ENCODE measurements at places on chromosomes 3 and 15.

- no peak for DNase-seq
These were observed 133.8 kb downstream of the GMNC start for GRCh38 chr3:190728574-190729246.

- DNase-seq = no peak
These were observed 12.0 kb upstream of the C3orf80 start for GRCh38 chr3:160213191-160213590.

DNA sequence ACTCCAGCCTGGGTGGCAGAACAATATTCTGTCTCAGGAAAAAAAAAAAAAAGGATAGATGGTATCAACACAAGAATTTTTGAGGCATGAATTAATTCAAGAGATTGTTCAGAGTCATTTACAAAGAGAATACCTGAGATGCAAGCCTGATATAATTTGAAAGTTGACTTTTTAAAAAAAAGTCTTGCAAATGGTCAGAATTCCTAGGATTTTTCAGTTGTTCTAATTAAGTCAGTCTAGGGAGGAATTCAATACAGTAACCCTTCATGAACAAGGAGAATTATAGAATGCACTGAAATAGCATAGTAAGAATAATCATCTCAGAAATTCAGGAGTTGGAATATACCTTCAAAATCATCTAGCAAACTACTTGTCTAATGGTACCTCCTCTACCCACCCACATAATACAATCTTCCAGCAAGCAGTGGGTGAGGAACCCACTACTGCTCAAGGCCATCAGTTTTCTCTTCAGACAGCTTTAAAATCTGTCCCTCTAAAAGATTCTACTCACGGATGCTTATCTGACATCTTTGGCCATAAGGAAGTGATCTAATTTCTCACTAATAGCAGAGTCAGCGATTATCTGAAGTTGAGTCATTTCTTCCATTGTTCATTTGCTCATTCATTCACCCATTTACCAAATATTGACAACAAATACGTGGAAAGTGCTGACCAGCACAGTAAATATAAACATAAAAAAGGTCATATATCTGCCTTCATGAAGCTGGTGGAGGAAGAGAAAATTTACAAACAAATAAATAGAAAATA lies 159.6 kb downstream of the GREM1 start:
- DNase-seq = no peak

- DNase-seq = no peak
These were observed 136.1 kb downstream of the APBA2 start for GRCh38 chr15:29021857-29022256.

DNA sequence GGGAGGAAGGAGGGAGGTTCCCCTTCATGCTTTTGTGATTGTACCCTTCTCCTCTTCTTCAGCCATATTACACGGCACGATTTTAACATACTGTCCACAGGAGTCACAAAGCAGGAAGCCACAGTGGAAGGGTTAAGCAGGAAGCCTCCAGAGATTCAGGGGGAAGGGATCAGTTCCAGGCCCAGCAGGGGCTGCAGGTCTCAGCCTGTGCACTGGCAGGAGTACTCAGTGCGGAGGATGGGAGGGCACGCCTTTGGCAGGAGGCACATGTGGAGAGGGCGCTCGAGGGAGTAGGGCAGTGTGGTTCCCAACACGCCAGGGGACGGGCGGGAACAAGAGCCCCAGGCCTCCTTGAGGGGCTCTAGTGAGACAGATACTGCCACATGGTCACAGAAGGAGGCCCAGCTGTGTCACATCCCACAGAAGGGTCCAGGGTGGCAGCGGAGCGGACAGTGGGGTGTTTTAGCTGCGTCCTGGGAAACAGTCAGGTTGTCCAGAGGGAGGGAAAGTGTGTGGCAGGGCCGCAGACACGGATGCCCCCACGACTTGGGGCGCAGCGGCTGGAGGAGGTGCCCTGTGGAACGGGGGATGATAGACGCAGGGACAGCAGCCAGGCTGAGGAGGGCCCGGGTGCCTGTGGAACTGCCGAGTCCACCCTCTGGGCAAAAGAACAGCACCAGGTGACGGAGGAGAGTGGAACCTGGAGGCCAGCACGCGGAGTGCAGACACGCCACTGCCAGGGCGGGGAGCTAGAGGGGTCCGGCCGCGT lies 77.5 kb downstream of the CHSY1 start:
- no peak for DNase-seq

DNA sequence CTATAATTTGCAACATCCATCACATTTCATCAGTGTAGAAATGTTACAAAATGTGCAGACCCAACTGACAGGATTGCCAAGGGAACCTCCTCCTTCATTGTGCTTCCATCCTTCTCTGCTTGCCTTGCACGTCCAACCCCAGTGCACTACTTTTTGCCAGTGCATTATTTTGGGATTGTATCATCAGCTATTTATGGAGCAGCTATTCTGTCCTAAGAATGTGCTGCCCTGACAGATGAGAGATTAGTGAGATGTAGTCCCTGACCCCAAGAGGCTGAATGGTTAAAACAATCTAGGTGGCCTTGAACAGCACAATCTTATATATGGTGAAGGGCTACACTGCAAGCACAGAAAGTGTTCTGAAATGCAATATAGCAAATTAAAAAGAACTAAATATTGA lies 935.8 kb downstream of the IGSF11 start:
- DNase-seq = no peak

GRCh38 chr3:75110741-75111140 lies 496.3 kb upstream of the CNTN3 start:
- DNase-seq = no peak

DNA sequence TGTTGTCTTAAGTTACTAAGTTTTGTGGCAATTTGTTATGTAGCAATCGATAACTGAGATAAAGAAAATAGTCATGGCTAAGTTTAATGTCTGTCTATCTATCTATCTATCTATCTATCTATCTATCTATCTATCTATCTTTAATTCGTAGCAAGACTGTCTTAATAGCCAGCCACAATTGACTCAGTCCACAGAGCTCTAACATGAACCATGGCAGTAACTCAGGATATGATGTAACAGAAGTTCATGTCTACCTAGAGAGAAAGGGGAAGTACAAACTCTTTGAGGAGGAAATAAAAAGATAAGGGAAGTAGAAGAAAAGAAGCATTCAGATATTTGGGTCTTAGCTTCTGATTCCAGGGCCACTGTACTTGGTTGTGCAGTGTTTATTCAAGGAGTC lies 61.5 kb upstream of the FNDC3B start:
- DNase-seq = no peak

DNA sequence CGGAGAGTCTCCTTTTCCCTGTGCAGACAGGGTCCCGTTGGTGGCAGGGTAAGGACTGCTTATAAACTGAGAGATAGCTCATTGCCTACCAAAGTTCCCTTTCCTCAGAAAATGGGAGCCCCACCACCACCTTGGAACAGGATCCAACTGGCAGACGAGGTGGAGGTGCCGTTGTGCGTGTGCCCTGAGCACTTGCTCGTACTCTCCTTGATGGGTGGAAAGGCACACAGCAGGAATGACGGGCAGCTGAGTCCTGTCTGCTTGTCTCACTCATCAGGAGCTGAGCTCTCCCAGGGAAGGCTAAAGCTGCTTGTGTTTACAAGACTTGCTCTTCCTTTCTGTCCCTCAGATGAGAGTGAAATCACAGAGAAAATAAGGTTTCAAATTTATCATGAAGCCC lies 60.7 kb downstream of the B3GNT5 start:
- no peak for DNase-seq

DNA sequence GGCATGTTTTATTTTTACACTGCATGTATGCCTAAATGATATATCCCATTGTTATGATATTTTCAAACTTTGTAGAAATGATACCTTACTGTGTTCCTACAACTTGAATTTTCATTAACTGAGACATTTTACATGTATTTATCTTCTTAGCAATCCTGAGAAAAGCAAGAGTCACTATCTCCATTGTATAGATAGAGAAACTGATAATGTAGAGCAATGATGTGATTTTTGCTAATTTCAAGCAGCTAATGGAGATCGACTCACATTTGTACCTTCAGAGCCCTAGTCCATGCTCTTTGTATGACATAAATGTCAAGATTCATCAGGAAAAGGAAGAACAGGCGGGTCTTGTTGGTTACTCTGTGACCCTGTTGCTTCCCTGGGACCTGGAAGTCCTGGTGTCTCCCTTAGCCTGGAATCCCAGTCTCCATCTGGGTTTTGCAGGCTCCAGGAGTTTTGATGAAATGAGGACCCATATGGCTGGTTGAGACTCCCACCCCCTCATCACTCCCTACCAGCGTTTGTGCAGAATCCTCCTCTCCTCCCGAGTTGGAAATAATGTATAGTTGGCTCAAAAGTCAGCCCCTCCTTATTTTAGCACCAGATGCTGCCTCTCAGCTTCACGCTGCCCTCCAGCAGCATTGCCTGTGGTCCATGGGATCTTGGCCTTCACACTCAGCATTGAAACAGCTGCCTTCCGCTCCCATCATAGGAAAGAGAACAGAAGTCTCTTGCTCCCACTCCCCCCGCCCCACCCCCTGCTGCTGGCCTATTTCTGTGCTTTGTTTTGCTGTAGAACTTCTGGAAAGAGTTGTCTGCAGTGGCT lies 67.1 kb downstream of the APBA2 start:
- DNase-seq = no peak

- no peak for DNase-seq
These were observed 44.7 kb downstream of the CD200 start for GRCh38 chr3:112377568-112378071.

DNA sequence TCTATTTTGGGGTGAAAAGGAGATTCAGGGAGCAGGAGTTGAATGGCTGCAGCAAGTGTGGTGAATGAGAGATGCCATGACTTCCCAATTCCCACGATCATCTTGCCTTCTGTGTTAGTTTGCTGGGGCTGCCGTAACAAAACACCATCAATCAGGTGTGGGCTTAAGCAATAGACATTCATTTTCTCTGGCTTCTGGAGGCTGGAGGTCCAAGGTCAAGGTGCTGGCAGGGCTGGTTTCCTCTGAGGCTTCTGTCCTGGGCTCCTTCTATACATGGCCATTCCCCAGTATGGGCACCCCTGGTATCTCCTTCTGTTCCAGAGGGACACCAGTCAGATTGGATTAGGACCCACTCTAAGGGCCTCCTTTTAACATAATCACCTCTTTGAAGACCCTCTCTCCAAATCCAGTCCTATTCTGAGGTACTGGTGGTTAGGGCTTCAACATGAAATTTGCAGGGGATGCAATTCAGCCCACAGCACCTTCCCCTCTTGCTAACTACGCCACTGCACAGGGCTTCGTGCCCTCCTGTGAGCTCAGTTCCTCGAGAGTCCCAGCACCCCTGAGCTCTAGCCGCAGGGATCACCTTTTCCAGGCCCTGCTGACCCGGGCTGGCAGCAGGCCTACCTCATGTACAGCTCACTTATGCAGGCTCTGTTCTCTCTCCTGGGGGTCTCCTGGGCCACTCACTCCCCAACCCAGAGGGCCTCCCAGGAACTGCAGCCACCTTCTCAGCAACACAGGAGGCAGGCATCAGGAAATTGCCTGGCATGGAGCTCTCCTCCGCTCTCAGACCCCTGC lies 37.3 kb upstream of the SLC6A11 start:
- DNase-seq = no peak

GRCh38 chr3:60053526-60054265 lies 1003.9 kb upstream of the CFAP20DC start:
- DNase-seq = no peak

DNA sequence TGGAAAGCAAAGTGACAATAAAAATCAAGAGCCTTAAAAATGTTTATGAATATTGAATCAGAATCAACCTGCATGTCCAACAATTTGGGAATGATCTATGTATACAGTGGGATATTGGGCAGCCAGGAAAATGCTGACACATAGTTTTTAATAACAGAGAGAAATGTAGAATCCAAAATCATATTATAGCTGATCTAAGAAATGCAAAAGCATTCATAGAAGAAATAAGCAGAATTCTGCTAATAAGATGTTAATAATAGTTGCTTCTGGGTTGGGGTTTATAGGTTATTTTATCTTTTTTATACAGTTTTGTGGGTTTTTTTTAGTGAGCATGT lies 15.1 kb downstream of the KIF9 start:
- no peak for DNase-seq

DNA sequence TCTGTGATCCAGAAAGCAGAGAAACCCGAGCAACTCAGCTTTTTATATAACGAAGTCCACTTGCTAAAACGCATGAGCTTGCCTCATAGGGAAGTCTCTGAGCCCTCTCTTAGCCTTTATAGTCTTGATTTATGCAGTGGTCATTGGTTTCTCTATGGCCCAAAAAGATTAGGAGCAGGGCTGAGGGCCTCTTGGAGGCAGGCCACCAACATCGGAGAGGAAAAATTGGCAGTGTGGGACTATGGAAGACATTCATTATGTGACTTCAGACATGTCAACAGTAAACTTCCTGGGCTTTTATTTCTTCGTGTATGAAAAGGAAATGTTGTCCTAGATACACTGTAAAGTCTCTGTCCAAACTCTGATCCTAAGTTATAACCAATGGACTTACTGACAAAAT lies 13.5 kb downstream of the RAB8B start:
- no peak for DNase-seq

DNA sequence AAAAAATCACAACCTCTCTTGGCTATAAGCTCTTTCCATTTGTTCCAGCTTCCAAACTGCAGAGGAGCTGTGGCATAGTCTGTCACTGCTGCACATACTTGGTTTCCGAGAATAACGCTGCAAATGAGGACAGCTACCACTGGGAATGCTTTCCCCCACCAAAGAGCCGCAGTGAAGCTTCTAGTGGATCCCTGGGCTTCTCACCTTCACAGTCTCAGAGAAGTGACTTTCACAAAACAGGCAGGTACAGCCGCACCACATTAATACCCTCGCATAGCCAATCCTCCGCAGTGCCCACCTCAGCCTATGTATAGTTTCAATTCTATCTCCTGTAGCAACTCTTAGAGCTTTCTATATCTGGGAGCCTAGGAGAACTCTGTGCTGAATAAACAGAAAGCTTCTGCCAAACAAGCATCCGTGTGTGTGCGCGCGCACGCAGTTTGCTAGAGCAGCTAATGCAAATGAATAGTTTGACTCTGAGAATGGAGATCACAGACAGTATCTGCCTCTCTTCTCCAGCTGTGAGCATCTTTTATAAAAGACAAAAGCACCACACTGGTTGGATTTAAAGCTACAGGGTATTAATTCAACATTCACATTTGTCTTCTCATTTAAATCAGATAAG lies 81.9 kb upstream of the PLXND1 start:
- no peak for DNase-seq

GRCh38 chr3:149199474-149199873 lies 22.2 kb downstream of the CP start:
- DNase-seq = no peak

DNA sequence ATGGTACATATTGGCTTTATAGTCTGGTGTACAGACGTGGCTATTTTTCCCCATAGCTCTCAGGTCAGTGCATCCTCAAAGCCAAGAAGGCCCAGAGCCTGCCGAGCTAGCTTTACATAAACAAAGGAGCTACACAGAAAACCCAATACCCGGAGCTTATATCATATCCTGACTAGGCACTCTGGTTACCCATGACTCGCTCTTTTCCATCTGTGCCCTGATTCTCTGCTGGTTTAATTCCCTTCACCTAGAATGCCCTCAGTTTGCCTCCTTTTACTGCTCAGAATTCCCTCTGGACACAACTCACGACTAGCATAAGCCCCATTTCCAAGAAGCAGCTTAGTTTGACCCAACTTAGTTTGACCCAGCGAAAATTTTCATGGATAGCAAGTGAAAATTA lies 110.8 kb downstream of the TIGIT start:
- no peak for DNase-seq

Measured in SK-N-MC (cell line).